ENCODE measurements at places on chromosomes 4 and X.

DNA sequence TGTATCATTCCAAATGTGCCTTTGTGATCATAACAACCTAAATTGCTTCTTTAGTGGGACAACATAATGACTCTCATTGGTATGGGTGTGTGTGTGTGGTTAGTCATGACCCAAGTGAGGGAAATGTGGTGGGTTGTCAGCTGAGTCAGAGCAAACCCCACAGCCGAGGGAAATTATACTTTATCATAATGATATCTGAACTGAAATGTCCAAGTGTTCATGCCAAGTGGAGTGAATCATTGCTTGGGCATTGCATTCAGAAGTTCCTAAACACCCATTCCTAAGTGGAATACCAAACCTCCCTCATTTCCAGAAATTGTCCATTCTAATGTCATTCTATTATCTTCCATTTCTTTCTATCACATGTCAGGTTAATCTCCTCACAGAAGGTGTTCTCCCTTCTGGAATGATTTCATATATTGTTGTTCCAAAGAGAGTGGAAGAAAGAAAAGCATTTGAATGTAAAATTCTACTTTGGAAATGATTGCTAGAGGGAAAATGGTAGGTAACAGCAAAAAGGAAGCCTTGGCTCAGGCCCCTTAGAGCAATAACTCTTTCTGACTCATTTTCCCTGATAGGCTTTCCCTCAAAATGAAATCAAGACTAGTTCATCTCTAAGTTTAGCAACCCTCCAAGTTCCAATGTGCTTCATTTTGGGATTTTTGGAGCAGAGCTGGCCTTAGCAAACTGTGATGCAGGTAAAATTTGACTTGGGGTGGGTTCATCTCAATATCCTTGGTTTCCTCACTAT is 230.7 kb upstream of the KCNIP4 start:
- DNase-seq, result peak; percentile 93

- peak; percentile 69 for DNase-seq
Observed at GRCh38 chr4:73721435-73721834, 18.9 kb upstream of the CXCL8 start.

GRCh38 chrX:31061091-31061490 is 10.8 kb downstream of the FTHL17 start:
- no peak for DNase-seq

- peak; percentile 38 for DNase-seq
Observed at GRCh38 chrX:66676413-66676812, 37.5 kb upstream of the EDA2R start.

GRCh38 chrX:125998432-125998831 is 167.7 kb downstream of the DCAF12L2 start:
- DNase-seq, result no peak

DNA sequence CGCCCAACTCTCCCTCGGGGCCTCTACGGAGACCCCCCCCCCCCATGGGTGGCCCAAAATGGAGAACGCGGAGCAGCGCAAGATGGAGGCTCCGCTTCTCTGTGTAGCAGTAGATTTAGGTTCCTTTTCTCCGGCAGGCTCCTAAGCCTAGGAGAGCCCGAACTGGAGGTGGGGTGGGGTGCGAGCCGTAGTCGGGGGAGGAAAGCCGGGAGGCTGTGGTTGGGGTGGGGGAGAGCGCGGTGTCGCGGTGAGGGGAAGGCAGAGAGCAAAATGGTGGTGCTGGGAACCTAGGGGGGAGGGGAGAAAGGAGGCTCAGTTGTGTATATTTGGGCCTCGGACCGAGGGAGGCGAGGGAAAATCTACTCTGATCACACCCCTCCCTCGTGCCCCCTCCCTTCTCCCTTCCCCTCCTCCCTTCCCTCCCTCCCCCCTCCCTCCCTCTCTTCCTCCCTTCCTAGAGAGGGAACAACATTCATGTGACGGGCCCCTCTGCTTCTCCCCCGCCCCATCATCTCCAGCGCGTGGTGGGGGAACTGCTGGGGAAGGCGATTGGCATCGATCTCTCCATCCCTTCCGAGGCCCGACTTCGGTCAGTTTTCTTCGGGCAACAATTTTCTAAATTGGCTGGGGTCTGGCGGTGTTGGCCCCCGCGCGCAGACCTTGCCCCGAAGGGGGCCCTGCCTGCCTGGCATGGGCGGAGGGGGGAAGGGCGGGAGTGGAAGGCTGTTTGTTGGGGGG is at the start of gene STAG2:
STAG2 (plus strand) TSS at position 439 of the 738 bp plus-strand sequence. CDS start 60,922 bp downstream, outside the sequence.
- peak; percentile 69 for DNase-seq

DNA sequence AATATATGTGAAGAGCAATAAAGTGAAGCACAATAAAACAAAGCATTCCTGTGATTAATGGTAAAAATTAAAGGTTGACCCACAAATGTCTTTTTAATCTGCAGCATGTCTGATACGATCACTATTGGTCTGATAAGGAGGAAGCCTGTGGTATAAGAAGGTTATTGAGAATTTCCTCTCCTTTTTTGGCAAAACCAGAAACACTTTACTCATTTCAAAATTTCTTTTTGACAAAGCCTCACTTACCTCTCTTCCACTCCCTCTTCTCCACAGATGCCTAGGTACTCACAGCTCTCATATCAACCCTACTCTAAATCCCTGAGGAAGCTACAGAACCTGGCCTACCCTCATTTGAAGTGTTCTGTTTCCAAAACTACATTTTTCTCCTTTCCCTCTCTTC is 56.1 kb downstream of the TSPAN5 start:
- DNase-seq, result no peak

DNA sequence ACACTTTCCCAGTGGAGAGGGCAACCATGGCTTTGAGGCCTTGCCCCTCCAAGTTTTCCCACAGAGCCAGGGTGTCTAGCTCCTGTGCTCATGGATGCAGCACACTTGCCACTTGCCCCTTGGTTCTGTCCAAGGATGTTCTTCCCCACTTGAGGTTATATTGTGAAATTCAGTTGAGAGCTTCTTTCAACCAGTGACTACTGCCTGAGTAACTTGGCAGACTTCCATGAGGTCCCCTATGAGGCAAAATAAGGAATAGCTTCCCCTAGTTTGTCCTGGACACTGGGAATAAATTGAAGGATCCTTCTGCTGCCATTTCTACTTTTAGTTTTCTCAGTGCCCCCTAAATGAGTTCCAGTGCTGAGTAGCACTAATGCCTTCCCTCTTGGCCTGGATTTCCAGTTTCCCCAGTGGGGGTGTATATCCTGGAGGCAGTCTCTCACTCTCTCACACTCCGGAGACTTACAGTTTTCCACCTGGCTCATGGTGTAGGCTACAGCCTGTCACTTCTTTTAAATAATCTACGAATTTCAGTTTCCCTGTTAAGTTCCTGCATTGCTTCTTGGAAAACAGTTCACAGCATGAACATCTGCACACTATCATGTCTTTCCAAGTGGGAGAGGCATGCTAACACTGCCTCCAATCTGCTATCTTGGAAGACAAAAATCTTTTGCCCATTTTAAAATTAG is 36.4 kb upstream of the ADH4 start:
- peak; percentile 79 for DNase-seq

GRCh38 chrX:154028502-154029184 is 8.9 kb upstream of the IRAK1 start:
- DNase-seq, result no peak

DNA sequence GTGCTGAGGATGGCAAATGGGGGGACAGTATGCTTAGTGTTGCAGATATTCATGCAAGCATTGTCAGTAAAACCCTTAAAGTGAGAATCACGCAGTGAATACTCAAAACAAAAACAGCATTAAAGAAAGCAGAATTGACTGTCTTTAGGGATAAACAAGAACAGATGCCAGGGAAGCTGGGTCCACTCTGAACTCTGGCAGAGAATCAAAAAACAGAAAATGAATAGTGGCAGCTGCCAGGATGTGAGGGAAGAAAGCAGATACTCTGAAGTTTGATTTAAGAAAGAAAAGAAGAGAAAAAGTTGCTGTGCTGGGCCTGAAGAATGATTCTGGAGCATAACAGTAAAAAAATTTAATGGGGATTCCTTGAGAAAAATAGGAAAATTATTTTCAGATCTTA is 131.5 kb downstream of the GABRA2 start:
- no peak for DNase-seq

- DNase-seq, result peak; percentile 67
Observed at GRCh38 chr4:54877006-54877405, 219.2 kb downstream of the KIT start.

- DNase-seq, result no peak
Observed at GRCh38 chr4:94454405-94454804, 2.7 kb downstream of the PDLIM5 start.

DNA sequence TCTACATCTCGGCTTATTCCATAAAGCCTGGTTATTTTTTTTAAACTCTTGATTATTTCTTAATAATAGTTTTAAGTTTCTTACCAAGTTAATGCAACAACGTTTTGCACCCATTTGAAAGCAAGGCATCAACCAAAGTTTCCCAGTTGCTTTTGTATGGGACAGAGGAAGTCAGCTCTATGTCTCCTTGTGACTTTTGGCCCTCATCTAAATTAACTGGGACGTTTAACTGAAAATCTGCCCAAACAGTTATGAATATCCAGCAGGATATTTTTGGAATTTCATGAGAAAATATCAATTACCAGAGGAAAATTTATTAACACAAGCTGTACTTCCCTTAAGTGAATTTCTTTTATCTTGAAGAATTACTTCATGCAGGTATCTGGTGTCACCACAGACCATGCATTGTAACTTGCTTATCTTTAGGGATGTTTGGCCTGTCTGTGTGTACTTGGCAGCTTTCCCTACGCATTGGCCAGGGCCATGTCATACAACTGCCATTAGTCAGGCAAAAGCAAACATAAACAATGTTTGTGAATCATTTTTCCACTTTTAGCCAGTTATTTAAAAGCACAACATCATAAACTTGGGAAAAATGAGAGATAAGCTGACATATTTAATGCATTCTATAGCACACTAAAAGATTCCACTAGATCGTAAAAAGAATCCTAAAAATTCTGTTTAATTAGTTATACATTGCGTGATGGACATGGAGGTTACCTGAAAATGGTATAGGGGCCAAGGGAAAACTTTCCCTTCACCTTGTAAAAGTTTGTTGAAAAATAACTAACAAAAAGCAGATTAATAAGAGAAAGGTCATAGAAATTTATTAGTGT is 101.4 kb upstream of the PDE5A start:
- peak; percentile 74 for DNase-seq

DNA sequence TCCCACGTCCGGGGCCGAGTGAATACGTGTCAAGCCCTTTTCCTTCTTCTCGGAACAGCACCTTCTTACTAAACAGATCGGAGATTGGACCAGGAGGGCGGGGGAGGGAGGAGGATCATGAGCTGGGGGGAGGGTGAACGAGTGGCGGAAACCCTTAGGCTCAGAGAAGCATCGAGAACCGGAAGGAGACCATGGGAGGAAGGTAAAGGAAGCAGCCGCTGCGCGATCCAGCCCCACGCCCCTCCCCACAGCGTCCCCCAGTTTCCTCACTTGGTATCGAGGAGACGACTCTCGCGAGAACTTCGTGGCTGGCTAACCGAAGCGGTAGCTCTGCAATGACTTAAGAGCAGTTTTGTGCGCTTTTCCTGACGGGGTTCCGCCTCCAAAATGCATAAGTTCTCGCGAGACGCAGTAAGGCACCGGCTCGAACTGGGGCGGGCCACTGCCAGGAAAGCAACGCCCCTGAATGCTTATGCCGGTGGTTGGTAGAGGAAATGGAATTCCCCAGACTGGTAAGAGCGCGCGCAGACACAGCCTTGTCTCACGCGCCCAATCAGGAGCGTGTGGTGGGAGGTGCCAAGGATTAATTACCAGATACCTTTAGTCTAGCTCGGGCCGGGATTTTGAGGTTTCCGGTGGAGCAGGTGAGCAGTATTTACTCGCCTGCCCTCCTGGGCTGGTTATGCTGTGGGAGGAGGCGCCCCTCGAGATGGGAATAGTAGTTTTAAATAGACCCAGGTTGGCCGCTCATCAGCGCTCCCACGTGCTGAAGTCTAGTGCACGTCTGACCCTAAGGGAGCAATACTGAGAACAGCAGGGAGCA is 534 bp upstream of the UBE2D3 start:
- DNase-seq, result peak; percentile 100

DNA sequence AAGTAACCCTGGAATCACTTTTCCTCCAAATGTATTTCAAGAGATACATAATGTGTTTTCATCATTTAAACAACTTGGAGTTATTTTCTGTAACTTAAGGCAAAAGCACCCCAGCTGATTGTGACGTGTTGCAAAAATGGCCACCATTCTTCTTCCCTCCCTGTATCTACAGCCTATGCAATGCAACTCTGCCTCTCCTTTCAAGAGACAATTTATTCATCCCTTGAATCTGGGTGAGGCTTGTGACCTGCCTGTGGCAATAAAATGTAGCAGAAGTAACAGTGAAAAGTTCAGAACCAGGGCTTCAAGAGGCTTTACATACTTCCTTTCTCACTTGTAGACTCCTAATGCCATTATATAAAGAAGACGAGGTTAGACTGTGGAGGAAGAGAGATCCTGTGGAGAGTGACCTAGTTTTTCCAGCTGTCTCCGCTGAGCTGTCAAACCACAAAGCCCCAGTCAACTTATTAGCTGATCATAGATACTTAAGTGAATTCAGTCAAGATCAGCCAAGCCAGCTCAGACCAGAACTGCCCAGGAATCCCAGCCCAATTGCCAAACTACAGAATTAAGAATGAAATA is 81.0 kb upstream of the KLF3 start:
- DNase-seq, result peak; percentile 45

DNA sequence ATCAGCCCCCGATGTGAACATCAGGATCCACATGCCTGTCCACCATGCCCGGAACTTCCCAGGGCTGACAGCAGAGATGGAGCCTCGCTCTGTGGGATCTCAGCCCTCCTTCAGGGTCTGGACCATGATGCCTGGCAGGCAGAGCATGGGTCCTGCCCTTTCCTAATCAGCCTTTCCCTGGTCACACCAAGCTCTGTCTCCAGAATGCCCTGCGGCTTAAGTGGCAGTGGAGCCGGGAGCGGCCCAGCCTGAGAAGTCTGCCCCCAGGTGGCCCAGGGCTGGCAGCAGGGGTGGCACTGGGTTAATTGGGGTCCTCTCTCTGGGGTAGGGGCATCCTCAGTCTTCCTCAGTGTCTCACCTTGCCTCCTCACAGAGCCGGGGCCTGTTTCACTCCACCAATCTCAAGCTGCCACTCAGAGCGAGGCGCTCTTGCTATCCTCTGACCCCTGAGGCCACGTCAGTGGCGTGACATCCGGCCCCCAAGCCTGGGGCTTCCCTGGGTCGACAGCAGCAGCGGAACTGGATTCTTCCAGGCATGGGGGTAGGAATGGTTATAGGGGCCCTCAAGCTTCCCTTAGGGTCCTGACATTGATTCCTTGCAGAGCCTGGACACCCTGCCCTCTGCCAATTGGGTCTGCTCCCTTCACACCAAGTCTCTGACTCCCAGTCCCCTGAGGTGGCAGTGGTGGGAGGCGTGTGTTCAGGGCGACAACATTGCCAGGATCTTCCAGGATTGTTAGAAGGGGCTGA is 20.8 kb upstream of the TMEM185A start:
- no peak for DNase-seq

GRCh38 chr4:119281393-119281792 is 40.5 kb downstream of the FABP2 start:
- no peak for DNase-seq

- no peak for DNase-seq
Observed at GRCh38 chr4:110073053-110073845, 125.2 kb downstream of the ELOVL6 start.

DNA sequence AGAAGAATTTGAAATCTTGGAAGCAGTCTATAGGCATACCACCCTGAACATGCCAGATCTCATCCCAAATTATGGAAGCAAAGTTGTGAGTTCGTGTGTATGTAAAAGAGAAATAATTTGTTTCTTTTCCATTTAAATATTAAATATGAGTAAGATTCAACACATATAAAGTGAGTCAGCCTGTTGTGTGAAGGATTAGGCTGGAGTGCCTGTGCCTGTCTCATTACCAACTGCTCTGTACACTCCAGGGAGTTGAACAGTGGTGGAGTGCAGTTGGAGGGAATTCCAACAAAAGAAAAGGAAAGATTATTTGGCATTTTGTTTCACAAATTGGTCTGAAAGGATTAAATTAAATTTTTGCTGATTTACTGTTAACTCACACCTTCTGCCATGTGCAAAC is 435.6 kb downstream of the FAT4 start:
- no peak for DNase-seq
